Activated naive CD4-positive, alpha-beta T cell treated with anti-CD3 and anti-CD28 coated beads, Interleukin-2, amount 10 ng/mL, durations not matched to agents 5 hours and 36 hours (primary cell): ENCODE measurements at places on chromosomes 1 and 21. TPM values are rescaled to one million over a fixed set of nuclear protein-coding genes. Genes with fewer than 3 reads are reported as not detected.

Gene MPL
- not detected for total RNA-seq

Gene KLHDC7A
- total RNA-seq: not detected

Gene ISG15
- total RNA-seq: 92.8 TPM

Gene AKNAD1
- total RNA-seq: not detected
